ENCODE measurements at places on chromosomes 7 and 10.

DNA sequence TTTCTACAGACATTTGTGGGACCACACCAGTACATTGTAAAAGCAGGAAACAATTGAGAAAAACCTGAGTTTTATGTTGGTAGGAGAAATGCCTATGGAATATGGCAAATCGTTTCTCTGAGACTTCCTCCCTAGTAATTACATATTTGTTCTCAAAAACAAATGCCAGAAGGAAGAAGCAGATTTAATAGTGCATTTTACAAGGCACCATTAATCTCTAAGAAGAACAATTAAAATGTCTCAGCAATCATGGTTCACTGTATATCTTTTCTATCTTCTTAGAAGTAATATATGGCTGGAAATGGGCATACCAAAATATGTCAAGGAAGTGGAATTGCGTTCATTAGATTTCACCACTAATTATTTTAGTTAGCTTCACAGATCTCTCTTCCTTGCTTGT, 13.3 kb downstream of the CAV1 start:
- no peak for DNase-seq

- no peak for DNase-seq
Measured at GRCh38 chr7:131011976-131012375, 278.0 kb upstream of the KLF14 start.

GRCh38 chr10:125264757-125265578, 104.6 kb upstream of the CTBP2 start:
- no peak for DNase-seq

DNA sequence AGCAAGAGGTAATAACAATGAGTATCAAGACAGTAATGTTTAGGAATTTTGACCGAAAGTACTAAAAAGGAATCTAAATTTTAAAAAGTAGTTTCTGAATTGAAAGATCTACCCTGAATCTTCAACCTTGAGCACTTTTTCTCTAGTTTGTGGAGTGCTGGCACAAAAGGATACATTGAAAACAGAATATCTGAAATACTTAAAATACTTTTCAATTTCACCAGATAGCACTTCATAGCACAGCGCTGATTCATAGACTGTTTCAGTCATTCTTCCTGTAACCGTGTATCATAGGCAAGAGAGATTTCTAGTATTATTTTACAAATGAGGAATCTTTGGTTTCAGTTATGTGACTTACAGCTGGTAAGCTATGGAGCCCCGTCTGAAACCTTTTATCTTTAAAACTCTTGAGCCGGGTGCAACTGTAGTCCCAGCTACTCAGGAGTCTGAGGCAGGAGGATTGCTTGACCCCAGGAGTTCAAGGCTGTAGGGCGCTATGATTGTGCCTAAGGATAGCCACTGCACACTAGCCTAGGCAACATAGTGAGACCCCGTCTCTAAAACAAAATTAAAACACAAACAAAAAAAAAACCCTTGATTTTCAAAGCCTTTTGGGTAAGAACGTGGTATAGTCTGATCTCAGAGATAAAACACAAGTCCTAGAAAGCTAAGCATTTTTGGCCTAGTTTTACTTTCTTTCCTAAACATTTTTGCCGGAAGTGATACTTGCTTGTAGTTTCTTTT, 35.1 kb downstream of the FHIP2A start:
- no peak for DNase-seq

DNA sequence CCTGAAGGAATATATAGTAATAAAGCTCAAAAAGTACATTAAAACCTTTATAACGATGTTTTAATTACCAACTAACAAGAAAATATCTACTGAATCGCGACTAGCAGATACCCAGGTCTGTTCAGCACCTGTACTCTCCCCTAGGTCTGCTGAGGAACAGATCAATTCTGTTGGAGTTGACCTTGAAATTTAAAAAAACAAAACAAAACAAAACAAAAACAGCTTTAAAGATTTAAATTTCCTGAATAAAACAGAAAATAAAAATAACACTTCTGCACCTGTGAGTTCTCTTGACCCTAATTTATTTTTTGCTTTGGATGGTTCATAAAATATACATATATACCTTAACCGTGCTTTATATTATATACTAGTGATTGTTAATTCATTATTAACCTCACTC, 24.6 kb downstream of the DIP2C start:
- DNase-seq = no peak

GRCh38 chr7:116942504-116942903, 10.8 kb upstream of the ST7 start:
- DNase-seq = no peak

GRCh38 chr10:5895365-5895764, 5.3 kb downstream of the FBH1 start:
- no peak for DNase-seq
